ENCODE measurements at places on chromosomes 2 and 18.

DNA sequence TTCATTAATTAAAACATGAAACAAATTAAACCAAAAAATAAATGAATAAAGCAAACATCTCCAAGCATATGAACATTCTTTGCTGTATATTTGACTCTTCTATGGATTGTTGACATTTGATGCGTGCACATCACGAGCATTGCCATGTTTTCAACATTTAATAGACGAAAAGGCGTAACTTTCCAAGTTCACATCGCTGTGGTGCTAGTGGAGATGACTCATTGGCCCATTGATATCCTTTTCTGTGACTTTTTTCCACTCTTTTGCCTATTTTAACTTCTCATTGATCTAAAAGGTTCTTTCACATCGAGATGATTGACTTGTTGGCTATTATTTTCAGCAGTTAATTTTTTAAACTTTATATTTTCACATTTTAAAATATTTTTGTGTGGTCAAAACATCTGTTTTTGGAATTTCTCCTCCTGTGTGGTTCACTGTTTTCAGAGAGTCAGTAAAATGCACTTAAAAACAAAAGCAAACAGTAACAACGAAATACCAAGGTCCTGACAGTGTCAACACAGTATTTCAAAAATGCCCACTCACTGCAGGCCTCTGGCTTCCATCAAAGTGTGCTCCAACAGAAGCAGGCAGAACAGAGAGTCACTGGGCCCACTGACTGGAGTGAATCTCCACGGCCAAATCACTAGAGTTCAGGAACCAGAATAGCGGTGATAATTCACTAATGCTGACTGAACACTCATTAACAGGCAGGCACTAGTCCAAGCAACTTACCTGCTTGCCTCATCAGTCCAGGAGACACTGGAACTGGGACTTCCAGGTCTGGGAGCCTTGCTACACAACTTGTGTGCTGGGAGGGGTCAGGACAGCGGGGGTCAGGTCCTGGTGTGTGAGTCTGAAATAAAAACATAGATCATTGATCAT, 372.2 kb upstream of the SMIM21 start:
- no peak for DNase-seq

- no peak for DNase-seq
These were observed 13.1 kb upstream of the PPP1R1C start for GRCh38 chr2:181972431-181973170.

GRCh38 chr2:44186810-44187209, 18.1 kb downstream of the PPM1B start:
- DNase-seq: no peak

GRCh38 chr18:48548011-48548771, 9.4 kb downstream of the CTIF start:
- DNase-seq: peak; percentile 63

DNA sequence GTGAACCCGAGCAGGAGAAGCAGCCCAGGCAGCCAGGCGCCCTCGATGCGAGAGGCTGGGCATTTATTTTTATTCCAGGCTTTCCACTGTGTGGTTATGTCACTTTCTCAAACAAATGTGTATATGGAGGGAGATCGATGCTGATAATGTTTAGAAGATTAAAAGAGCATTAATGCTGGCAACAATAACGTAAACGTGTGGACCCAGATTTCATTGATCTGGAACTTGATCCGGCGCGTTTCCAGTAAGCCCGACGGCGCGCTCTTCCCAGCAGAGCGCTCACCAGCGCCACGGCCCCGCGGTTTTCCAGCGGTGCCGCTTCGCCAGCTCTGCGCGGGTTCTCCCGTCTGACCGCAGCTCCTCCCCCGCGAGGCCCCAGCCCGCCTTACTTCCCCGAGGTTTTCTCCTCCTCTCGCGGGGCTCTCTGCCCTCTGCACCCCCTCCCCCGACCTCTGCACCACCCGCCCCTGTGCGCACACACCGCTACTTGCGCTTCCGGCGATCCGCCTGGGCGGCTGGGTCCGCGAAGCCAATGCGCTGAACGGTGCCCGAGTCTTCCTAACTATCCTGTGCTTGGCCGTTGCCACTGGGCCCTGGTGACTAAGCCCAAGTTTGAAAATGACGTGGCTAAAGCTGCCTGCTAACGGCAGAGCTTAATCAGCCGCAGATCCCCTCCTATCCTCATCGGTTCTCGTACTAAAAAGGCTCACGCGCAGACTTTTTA, 6.1 kb downstream of the ONECUT2 start:
- DNase-seq: no peak

DNA sequence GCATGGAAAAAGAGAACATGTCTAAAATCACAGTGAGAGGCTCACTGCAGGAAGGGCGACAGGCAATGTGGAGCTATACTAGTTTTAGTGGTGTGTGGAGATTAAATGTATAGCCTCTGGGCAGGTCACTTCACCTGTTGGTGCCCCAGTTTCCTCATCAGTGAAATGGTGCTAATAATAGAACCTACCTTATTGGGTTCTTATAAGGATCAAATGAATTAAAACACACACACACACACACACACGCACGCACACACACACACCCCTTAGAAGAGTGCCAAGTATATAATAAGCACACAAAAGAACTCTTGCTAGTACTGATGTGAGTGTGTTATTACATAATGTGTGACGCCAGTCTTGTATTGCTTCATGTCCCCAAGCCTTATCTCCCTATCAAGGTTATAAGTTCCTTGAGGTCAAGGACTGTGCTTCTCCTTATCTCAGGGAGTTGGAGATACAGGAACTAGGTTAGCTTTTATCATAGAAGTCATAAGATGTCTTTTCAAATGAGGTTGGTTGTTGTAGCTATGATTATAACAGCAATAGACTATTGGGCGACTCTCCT, 98.0 kb upstream of the CXCR4 start:
- no peak for DNase-seq

- no peak for DNase-seq
These were observed 60.2 kb upstream of the SPP2 start for GRCh38 chr2:233990261-233990798.

DNA sequence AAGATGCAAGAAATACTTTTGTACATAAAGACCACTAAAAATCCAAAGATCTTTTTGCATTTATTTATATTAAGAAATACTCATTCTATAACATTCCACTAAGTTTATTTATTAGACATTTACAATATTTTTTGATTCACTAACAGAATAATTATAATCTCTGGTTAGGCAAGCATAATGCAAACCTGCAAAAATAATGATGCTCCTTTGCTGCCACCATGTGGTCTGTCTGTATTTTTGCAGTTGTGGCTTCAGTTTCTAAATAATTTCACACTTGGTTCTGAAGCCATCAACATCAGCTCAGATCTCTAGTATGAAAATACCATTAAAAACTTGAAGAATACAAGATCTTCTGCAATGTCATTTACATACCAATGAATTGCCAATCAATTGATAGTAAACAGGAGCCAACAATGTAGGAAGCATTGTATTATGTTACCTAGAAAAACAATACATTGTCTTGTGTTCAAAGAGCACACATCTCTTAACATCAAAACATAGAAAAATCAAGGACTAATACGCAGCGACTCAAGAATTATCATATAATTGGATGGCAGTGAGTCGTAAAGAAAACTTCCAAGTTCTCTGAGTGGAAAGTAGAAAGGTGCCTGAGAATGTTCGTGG, 28.8 kb upstream of the WDR75 start:
- peak; percentile 56 for DNase-seq

GRCh38 chr2:171266102-171266501, 105.4 kb upstream of the TLK1 start:
- DNase-seq: no peak

DNA sequence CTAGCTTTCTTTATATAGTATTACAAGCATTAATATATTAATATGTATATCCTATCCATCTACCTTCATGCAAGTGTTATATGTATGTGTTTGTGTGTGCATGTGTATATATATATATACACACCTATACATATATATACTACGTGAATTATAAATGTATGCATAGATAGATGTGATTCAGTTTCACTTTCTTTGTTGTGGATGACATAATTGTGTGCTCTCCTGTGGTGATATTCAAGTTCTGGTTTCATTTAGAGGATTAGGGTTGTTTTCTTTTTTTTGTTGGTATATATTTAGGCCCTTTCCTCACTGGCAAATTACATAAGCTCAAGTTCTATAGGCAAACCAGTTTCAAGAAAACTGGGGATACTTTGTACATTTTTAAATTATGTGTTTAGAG, 225.7 kb upstream of the FANCL start:
- no peak for DNase-seq

DNA sequence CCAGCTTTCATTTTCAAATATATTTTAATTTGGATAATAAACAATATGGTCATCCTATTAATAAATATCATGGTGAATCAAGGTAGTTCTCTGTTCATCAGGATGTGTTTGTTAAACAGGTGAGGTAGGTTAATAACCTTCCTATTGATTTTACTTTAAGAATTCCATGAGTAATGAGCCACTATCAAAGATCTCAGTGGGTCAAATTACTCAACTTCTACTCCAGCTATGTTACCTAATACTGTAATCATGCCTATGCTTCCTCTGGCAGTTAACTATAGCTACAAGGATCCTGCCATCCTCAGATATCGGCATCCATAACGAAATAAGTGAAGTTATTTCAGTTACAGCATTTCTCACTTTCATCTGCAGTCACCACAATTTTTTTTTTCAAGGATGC, 289.6 kb upstream of the SLC8A1 start:
- no peak for DNase-seq

- peak; percentile 10 for DNase-seq
These were observed 147.5 kb downstream of the RND3 start for GRCh38 chr2:150339951-150340350.

DNA sequence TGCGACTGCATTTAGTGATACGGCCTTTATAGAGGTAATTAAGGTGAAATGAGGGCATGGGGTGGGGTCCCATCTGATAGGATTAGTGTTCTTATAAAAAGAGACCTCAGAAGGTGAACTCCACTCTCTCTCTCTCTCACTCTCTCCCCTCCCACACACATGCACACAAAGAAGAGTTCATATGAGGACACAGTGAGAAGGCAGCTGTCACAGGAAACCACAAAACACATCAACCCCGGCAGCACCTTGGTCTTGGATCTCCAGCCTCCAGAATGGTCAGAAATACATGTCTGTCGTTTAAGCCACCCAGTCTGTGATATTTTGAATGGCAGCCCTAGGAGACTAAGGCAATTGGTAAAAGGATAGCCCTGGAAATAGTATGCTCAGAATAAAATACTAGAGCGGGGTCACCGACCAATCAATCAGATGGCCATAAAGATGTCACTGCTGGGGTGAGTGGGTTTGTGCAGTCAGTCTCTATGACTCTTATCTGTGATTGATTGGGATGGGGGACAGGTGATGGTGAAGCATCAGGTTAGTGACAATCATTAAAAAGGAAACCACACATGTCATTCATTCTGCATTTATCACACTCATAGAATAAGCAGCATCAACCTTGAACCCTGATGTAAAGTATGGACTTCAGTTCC, 118.9 kb upstream of the POU3F3 start:
- no peak for DNase-seq

DNA sequence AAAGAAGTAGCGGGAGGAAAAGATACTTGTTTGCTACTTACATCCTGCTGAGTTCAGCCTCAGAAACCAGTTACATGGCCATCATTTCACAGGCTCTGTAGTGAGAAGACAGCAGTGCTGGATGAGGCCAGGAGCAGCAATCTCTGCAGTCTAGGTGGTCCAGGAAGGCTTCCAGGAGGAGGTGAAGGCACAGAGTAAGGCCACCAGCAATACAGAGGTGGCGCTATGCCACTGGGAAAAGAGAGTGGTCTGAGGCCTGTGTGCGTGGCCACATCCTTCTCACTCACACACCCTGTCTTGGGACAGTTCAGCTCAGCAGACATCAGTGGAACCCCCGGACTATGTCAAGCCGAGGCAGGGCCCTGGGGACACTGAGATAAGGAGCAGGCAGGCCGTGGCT, 162.7 kb downstream of the KLHL29 start:
- no peak for DNase-seq

DNA sequence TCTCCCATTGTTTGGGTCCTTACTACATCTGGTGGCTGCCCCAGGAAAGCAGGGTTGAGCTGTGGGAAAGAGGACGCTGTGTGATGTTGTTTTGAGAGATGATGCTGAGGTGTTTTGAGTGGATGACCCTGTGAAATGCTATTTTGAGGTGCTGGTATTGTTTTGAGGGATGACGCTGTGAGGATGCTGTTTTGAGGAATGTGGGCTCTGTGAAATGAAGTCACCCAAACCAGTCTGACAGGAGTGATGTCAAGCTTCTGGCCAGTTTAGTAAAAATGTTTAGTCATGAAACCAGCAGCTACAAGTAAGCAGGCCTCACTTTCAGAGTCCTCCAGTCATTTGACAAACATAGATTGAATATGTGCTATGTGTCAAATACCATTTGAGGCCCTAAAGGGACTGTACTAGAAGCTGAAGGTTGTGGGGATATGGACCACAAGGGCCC, 16.1 kb upstream of the PUM2 start:
- no peak for DNase-seq

DNA sequence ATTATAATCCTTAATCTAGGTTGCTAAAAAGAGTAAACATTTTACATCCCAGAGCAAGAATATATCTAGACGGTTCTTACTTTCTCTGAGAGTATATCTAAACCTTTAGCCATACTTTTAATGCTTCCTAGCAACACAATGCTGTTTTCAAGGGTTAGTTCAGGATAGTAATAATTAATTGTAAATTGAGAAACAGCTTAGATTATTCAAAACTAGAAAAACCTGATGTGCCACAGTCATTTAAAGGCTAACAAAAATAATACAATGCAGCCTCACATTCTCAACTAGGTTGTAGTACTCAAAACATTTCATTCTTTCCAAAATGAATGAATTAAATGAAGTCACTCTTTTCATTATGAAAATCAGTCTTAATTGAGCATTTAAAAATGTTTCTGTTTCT, 103.2 kb upstream of the OTX1 start:
- no peak for DNase-seq

GRCh38 chr18:63446266-63446665, 24.0 kb upstream of the VPS4B start:
- no peak for DNase-seq

- DNase-seq: no peak
These were observed 24.9 kb downstream of the PELI1 start for GRCh38 chr2:64119369-64119768.

DNA sequence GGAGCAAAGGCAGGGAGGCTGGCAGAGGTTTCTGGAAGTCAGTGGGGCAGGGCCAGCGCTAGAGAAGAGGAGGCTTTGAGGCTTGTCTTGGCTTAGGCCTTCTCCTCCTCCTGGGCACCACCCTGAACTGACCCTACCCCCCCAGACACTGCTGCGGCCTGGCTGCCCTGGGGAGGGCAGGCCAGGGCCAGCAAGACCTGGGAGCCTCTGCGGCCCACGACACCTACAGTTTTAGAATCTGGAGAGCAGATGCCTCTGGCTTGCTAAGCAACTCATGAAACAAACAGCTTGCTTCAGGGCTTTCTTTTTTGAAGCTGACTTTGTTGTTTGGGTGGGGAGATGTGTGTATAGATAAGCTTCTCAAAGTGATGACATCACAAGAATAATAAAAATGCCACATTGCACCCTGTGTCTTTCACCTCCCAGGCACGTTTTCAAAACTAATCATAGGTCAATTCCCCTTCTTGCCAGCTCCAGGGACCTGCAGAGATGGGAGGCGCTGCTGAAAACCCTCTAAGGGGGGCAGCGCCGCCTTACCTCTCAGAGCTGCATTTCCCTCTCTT, 46.2 kb upstream of the SMAD7 start:
- peak; percentile 77 for DNase-seq
